ENCODE measurements at places on chromosomes 11 and 22. TPM values are rescaled to one million over a fixed set of nuclear protein-coding genes. Genes with fewer than 3 reads are reported as not detected.

Gene APOA4
- total RNA-seq: not detected

Gene RAPSN
- total RNA-seq: 0.33 TPM

- no peak overlapping the region for H3K27ac ChIP-seq
- DNase-seq: no peak
- no peaks in the 10 kb centered on the region for H3K4me1 ChIP-seq
- H3K36me3 ChIP-seq: no peaks in the 10 kb centered on the region
- no peak overlapping the region for H3K4me3 ChIP-seq
Observed at GRCh38 chr11:7436657-7437056, 48.6 kb upstream of the OLFML1 start.

Gene KREMEN1
- total RNA-seq: 7.3 TPM

GRCh38 chr11:55106391-55106790, 155.6 kb upstream of the TRIM48 start:
- no peak for DNase-seq
- no peaks in the 10 kb centered on the region for H3K36me3 ChIP-seq
- no peak overlapping the region for H3K4me3 ChIP-seq
- no peaks in the 10 kb centered on the region for H3K4me1 ChIP-seq
- no peaks in the 10 kb centered on the region for H3K27me3 ChIP-seq
- H3K27ac ChIP-seq: no peak overlapping the region

DNA sequence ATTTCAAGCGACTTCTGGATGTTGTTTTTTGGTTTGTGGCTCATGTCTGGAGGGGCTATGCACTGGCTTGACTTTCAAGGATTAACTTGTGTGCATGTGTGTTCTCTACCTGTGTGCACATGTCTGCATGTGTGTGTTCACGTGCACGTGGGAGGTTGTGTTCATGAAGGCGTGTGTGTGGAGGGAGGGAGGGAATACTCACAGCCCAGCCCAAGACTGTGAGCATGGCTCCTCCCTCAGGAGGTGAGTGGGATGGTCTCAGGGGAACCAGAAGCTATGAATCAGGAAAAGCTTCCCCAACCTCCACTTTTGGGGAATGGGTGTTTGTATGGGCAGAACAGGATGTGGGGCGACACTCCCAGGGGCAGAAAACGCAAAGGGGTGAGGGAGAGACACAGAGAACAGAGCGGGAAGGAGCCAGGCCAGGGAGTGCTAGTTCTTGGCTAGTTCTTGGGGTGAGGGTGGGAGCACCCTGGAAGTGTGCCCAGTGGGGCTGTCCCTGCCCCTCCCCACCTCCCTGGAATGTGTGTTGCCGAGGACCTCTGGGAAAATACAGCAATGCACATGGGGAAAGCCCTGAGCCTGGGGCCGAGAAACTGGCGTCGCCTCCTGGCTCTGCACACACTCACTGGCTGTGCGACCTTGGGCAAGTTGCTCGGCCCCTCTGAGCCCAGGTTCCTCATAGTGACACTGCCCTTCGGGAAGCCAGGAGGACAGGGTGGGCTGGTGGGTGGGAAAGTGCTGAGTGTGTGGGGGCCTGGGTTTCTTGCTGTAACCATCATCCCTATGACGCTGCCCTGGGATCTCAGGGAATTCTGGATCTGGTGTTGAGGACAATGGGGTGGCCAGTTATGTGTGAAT, 16.9 kb upstream of the ALX4 start:
- H3K4me3 ChIP-seq: no peak overlapping the region
- no peak overlapping the region for H3K27ac ChIP-seq
- no peak for DNase-seq
- H3K4me1 ChIP-seq: peaks cover 10% of the 10 kb centered on the region
- peaks cover 71% of the 10 kb centered on the region for H3K27me3 ChIP-seq
- H3K36me3 ChIP-seq: no peaks in the 10 kb centered on the region

Gene PCNX3
- 32.6 TPM for total RNA-seq

GRCh38 chr11:121890946-121891515, 225.0 kb downstream of the BLID start:
- peak overlapping the region; percentile 75 for H3K27ac ChIP-seq
- no peak for DNase-seq
- no peaks in the 10 kb centered on the region for H3K27me3 ChIP-seq
- H3K4me1 ChIP-seq: peaks cover 63% of the 10 kb centered on the region

GRCh38 chr22:17695986-17696385, 57.4 kb downstream of the BCL2L13 start:
- DNase-seq: no peak
- H3K36me3 ChIP-seq: peaks cover 2% of the 10 kb centered on the region
- peak overlapping the region; percentile 14 for H3K27ac ChIP-seq
- H3K4me1 ChIP-seq: peaks cover 16% of the 10 kb centered on the region

Gene DDX25
- total RNA-seq: not detected

Gene PATE4
- total RNA-seq: not detected

DNA sequence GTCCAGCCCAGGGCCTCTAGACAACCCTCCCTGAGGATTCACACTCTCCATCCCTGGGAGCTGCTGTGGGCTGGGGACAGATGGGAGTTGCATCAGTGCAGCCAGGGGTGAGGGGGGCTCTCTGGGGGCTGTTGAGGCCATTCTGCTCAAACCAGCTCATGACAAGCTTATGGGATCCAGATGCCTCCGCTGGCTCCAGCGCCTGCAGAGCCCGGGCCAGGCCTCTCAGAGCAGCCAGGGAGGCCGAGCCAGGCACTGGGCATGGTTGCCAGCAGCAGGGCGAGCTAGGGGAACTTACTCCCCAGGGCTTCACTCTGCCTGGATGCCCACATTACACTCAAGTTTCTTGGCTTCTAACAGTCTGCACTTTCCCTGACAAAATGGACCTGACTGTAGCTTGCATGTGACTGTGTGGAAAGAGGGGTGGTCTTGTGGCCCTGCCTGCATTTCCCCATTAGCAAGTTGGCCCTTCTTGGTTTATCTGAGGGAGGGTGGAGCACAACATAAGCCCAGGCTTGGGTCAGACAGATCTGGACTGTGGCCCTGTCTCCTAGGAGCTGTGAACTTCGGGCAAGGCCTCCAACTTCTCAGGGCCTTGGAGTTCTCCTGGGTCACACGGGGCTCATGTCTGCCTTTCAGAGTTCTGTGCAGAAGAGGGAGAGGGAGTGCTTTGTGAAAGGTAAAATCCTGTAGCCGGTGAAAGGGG, 34.5 kb upstream of the CYB5R3 start:
- peak overlapping the region; percentile 80 for H3K27ac ChIP-seq
- DNase-seq: no peak
- no peaks in the 10 kb centered on the region for H3K36me3 ChIP-seq
- peaks cover 57% of the 10 kb centered on the region for H3K4me1 ChIP-seq
- H3K4me3 ChIP-seq: no peak overlapping the region
- H3K27me3 ChIP-seq: no peaks in the 10 kb centered on the region

DNA sequence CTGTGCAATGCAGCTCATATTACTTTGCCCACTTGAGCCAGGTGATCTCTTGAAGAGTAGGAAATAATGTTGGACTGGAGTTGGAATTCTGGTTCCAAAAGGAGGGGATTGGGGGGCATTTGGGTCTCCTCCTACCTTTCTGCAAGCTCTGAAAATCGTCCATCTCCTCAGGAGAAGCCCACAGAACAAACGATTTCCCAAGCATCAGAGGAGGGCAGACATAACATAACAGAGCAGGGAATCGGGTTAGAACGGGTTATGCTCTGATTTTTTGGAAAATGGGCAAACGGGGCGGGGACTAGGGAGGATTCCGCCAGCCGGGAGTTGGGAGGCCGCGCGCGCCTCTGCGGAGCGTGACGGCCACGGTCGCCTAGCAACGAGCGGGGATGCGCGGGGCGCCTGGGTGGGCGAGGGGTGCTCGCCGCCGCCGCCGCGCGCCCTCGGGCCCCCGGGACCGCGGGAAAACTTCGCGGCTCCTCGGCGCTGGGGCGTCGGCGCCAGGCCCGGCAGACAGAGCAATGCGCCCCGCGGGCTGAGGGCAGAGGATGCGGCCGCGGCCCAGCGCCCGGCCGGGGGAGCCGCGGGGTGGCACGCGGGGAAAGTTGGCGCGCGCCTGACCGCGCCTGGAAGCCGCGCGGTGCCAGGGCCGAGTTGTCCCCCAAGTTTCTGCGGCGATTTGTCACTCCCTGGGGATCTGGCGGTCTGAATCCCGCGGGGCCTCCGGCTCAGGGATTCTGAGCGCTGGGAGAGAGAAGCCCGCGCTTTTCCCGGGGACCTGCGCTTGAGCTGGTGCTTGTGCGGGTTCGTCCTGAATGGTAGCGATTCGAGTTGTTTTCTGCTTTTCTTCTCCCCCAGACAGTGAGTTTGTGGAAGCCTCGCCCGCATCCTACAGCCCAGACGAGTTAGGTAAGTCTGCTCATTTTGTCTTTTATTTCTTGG, 27.8 kb upstream of the AMOTL1 start:
- H3K4me3 ChIP-seq: peak overlapping the region; percentile 79
- H3K36me3 ChIP-seq: no peaks in the 10 kb centered on the region
- H3K4me1 ChIP-seq: peaks cover 13% of the 10 kb centered on the region
- DNase-seq: no peak

DNA sequence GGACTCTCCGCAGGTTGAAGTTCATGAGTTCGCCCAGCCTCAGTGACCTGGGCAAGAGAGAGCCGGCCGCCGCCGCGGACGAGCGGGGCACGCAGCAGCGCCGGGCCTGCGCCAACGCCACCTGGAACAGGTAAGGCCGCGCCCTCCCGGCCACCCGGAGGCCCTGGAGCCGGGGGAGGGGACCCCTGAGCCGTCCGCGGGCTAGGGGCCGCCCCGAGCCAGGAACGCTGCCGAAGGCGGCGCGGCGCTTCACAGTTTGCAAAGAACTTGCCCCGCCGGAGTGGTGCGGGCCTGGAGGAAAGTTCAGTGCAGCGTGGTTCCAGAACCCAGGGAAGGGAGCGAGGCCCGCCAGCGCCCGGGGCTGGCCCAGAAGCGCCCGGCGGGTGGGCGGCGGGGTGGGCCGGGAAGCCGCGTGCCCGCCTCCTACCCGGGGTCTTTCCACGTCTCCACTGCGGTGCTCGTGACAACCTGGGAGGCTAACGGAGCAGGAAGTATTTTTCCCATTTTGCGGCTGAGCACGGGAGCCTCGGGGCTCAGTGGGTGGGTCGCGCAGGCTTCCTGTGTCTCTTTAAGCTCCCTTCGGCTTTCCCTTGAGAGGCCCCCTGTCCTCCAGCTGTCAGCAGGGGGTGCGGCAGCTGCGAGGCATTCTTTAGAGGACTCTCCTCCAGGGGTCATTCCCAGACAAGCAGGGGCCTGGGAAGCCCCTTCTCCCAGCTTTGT, 635 bp downstream of the PRR5 start:
- H3K27me3 ChIP-seq: no peaks in the 10 kb centered on the region
- H3K27ac ChIP-seq: peak overlapping the region; percentile 54
- peak overlapping the region; percentile 76 for H3K4me3 ChIP-seq

Gene GTSE1
- 7.3 TPM for total RNA-seq

Gene MRGPRX1
- not detected for total RNA-seq

- H3K36me3 ChIP-seq: peaks cover 29% of the 10 kb centered on the region
- DNase-seq: no peak
- H3K27ac ChIP-seq: no peak overlapping the region
- H3K4me3 ChIP-seq: no peak overlapping the region
- H3K4me1 ChIP-seq: peaks cover 14% of the 10 kb centered on the region
Observed at GRCh38 chr11:67295846-67296245, 6.7 kb downstream of the ANKRD13D start.

DNA sequence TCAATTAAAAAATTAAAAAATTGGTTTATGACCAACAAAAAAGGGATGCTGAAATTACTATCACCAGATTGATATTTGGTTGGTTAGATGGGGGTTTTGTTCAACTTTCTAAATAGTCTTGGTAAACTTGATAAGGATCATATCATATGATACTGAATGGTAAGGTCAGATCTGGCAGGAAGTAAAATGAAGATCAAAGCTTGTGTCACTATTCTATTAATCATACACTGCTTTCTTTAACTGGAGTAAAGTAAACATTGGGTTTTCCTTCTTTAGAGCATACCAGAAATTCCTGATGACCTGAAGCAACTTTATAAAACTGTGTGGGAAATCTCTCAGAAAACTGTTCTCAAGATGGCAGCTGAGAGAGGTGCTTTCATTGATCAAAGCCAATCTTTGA, 40.2 kb downstream of the RRM1 start:
- H3K4me1 ChIP-seq: peaks cover 16% of the 10 kb centered on the region
- no peak overlapping the region for H3K4me3 ChIP-seq
- H3K36me3 ChIP-seq: peaks cover 27% of the 10 kb centered on the region

DNA sequence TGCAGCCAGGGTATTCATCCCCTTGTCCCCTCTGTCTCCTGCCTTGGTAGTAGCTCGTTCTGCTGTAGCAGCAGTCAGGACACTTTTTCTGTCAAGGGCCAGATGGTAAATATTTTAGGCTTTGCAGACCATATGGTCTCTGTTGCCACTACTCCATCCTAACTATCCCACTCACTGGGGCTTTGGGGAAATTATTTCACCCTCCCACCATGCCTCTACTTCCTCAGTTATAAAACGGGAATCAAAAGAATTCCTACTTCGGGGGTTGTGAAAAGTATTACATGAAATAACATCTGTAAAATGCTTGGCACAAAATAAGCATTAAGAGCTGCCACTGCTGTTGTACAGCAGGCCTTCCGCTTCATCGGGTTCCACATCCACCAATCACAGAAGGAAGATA, 89.9 kb upstream of the LDLRAD3 start:
- H3K27ac ChIP-seq: no peak overlapping the region
- no peaks in the 10 kb centered on the region for H3K36me3 ChIP-seq
- no peak overlapping the region for H3K4me3 ChIP-seq
- DNase-seq: no peak

GRCh38 chr11:87722756-87723565, 452.3 kb downstream of the RAB38 start:
- no peak overlapping the region for H3K4me3 ChIP-seq
- no peaks in the 10 kb centered on the region for H3K36me3 ChIP-seq
- DNase-seq: no peak
- H3K27me3 ChIP-seq: peaks cover 5% of the 10 kb centered on the region

Gene C22orf31
- total RNA-seq: not detected

DNA sequence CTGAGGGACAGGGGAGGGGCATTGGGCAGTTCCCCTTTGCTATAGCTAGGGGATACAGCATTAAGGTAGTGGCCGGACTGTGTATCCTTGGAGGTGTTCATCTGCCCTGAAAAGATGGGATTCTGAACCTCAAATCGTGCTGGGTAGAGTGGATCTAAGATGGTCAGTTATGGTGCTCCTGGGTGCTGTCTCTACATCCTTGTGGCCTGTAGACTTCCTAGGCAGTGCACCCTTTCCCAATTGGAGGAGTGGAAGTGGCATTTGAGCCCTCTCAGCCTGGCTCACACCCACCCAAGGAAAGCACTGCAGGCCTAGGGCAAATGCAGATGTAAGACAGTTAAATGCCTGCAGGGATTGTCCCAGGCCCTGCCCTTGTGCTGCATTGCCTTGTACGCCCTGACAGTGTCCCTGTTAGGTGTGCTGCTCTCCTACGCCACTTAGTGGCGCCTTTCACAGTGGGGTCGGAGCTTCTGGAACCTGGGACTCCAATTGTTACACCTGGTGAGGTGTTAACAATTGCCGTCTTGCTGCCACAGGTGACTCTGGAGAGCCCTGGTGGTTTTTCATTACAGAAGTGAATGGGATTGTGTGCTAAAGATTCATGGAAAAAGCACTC, 35.0 kb downstream of the PPFIBP2 start:
- no peak overlapping the region for H3K27ac ChIP-seq
- no peak overlapping the region for H3K4me3 ChIP-seq
- no peaks in the 10 kb centered on the region for H3K36me3 ChIP-seq

Gene KRTAP5-7
- not detected for total RNA-seq

DNA sequence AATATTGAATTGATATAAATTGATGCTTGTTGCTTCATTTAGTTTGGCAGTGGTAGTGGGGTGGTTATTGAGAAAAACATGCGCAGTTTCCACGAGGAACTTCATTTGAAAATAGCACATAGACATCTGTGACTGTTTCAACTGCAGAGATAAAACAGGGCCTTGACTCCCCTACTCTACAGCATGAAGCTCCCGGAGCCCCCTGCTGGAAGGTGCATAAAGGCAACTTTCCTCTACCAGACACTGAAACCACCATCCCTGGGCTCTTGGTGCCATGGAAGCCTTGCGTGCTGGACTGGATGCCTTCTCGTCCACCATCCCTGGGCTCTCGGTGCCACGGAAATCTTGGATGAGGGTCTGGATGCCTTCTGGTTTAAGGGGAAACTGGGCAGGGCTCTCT, 195.9 kb downstream of the CSNK2A3 start:
- no peaks in the 10 kb centered on the region for H3K4me1 ChIP-seq
- no peak overlapping the region for H3K4me3 ChIP-seq
- no peaks in the 10 kb centered on the region for H3K36me3 ChIP-seq

Gene RANGAP1
- 38.6 TPM for total RNA-seq
